Activated CD4-positive, CD25-positive, alpha-beta regulatory T cell (primary cell): ENCODE measurements at places on chromosomes 12 and 14.

GRCh38 chr12:25082628-25083027 is 112.3 kb downstream of the DNAI7 start:
- no peak for DNase-seq

DNA sequence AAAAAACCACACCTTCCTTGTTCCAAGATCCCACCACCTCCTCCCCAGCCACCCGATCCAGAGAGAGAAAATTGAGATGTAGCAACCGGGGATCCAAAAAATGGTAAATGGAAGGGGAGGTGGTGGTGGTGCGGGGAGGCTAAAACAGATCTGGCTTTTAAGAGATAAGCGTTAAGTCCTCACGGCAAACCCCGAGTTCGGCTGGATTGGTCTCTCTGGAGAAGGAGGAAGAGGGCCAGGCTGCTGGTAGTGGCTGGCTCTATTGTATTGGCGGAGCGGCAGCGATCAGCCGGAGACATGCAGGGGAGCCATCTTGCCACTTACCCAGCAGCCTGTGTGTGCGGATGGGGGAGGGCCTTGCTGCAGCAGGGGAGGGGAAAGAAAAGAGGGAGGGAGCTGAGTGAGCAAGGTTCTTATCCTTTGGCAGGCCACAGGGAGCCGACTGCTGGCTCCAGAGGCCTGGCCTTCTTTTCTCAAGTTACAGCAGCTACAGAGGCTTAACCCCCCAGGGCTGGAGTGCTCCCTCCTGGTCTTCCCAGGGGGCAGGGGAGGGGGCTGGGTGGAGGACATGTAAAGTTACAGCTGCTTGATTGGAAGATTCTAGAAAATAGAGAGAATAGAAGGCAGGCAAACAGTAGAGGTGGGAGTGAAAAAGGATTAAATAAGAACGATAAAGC is 14.1 kb upstream of the CDH24 start:
- DNase-seq = no peak

DNA sequence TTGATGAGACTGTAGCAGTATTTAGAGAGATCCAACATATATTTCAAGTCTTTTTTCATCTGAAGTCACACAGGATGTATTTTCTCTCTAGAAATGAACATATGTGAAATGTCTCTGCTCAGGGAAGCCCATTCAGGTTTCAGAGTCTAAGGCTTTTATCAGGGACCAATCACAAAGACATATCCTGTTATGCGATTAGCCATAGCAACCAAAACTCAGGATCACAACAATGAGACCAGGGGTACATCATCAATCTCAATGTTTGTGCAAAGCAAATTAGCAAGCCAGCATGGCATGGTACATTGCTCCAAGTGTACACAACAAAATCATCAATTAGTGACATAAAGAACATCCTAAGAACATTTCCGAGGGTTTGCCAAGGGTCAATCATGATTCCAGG is 99.2 kb upstream of the AMN1 start:
- no peak for DNase-seq

DNA sequence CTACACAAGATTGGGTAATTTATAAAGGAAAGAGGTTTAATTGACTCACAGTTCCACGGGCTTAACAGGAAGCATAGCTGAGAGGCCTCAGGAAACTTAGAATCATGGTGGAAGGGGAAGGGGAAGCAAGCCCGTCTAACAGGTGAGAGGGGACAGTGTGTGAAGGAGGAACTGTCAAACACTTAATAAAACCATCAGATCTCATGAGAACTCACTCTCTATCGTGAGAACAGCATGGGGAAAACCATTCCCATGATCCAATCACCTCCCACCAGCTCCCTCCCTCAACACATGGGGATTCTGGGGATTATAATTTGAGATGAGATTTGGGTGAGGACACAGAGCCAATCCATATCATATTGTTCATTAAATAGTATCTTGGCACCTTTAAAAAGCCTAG is 56.1 kb downstream of the EPS8 start:
- no peak for DNase-seq

DNA sequence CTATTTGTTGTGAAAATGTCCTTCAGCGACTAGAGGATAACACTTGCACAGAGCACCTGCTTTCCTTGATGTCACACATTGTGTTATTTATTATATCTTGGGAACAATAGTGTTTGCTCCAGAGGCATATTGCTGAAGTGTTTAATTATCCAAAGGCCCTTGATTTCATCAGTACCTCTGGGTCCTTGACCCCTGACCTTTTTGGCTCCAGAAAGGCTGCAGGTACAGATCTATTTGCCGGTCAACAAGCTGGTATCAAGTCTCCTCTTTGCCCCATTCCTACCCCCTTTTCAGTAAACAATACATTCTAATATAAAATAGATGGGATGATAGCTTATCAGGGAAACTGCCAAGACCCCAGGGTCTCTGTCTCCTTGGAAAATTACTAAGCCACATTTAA is 206.8 kb downstream of the DACT1 start:
- no peak for DNase-seq

GRCh38 chr14:65103150-65103760 is 938 bp upstream of the MAX start:
- no peak for DNase-seq
